ENCODE measurements at places on chromosomes 7 and 10.

DNA sequence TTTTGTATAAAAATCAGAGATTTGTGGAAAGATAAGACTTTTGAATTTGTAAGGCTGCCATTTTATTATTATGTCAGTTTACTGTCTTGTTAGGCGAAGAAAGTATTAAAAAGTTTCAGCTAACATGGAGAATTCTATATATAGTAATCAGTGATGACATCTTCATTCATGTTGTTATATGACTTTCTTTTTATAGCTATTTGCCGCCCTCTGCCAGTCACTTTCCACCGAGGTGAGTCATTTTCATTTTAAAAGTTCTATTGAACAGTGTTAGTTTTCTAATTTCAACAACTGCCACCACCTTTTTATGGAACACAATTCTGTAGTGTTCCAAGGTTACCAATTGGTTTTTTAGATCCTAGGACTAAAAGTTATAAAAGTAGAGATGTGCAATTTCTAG, 11.8 kb downstream of the CUTC start:
- DNase-seq: no peak

- no peak for DNase-seq
Observed at GRCh38 chr7:47956220-47956619, 8.0 kb upstream of the PKD1L1 start.

DNA sequence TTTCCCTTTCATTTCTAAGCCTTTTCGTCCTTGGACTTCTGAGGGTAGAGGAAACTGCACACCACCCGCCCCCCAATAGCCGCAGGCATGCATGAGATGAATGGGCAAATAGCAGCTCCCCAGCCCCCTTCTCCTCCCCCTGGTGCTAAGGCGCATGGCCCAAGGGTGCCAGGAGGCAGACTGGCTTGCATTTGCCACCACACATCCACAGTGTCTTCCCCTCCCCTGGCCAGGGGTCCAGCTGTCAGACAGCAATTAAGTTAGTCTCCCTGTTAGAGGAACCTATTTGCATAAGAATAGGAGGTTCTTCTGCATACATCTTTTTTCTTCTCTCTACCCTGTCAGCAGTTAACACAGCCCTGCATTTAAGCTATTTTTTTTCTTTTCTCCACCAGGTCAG, 20.2 kb downstream of the TOMM7 start:
- DNase-seq: no peak

- DNase-seq: no peak
Observed at GRCh38 chr10:99533496-99534449, 1.0 kb downstream of the NKX2-3 start.

GRCh38 chr10:120188950-120189349, 268.1 kb upstream of the PLPP4 start:
- no peak for DNase-seq

- DNase-seq: no peak
Observed at GRCh38 chr10:99647601-99648151, 11.6 kb upstream of the ENTPD7 start.

- no peak for DNase-seq
Observed at GRCh38 chr10:6153845-6154244, 48.9 kb upstream of the PFKFB3 start.

- no peak for DNase-seq
Observed at GRCh38 chr7:138963675-138964074, 17.5 kb downstream of the KIAA1549 start.

Measured in stimulated activated CD4-positive, alpha-beta T cell treated with anti-CD3 and anti-CD28 coated beads, TNF-alpha, amount 100 ng/mL, for 48 hours (primary cell).